ENCODE measurements at places on chromosomes 11 and 22. TPM values are rescaled to one million over a fixed set of nuclear protein-coding genes. Genes with fewer than 3 reads are reported as not detected.

Gene ELFN2
- not detected for total RNA-seq

Gene PRODH
- 2.6 TPM for total RNA-seq

Gene INPP5J
- total RNA-seq, result 1.2 TPM

Gene CSF2RB
- 3.1 TPM for total RNA-seq

Gene KRTAP5-7
- total RNA-seq, result not detected

Gene BIK
- not detected for total RNA-seq

DNA sequence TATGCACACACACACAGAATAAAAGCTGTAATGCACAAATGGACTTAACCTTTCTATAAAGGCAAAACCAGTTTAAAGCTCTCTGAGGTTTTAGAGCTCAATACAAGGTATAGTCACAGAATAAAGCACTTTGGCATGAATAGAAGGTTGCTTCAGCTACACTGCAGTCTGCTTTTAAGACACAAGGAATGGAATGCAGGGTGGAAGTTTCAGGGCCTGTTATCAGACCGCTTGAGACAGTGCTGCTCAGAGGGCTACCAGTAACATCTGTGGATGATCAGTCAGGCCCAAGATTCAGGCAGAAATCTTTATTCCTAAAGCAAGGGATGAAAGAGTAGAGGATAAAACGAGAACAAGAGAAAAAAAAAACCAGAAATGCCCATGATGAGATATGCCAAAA is 46.7 kb downstream of the CD44 start:
- DNase-seq, result no peak

Gene EML3
- 126 TPM for total RNA-seq

Gene AQP11
- total RNA-seq, result not detected

Gene MLC1
- total RNA-seq, result 1.9 TPM

DNA sequence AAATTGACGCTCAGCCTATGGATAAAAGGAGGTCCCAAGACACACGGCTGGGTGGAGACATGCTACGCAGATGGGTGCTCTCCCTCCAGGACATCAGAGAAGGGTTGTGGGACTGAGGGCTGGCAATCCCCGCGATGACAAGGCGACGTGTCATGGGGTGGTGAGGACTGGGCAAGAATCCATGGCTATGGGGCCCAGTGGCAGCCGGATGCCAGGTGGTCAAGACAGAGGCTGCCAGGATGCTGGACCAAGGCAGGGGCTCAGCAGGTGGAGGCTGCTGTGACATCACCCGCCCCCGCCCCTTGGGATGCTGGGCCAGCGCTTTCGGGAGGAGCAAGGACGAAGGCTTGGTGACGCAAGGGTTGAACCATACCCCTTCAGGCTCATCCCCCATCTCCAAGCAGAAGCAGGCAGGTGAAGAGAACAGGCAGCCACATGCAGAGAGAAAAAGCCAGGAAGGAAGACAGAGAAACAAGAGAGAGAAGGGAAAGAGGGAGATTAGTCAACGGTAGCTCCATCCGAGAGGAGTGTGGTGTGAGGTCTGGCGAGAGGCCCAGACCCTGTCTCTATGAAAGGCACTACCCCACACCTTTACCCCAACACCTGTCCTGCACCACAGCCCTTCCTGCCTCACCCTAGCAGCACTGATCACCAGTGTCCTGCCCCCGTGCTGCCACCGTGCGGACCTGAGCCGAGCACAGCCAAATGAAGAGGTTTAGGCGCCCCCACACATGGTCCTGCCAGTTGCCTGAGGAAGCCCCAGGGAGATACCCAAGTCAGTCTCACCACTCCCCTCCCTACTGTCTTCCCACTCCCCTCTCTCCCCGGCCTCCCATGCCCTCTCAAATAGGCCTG is 24.1 kb upstream of the RASL10A start:
- DNase-seq, result no peak

GRCh38 chr11:13927481-13927880 is 35.0 kb upstream of the SPON1 start:
- DNase-seq, result no peak

DNA sequence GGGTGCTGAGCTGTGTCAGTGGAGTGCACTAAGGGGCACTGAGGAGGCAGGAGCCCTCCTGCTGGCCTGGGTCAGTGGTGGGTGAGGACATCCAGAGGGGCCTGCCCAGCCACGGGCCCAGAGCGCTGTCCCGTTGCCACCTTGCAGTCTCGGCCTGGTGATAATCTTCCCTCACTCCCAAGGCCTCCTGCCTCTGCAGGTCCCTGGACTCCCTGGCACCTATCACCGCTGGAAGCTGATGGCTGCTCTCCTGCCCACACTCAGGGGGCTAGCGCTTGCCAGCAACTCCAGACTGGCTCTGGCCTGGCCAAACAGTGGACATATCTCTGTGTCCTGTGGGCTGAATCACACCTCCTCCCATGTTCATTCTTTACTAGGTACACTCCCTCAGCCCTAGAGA is 86.5 kb upstream of the PITPNB start:
- DNase-seq, result no peak

GRCh38 chr11:97893612-97894011 is 1127.1 kb upstream of the CNTN5 start:
- no peak for DNase-seq

DNA sequence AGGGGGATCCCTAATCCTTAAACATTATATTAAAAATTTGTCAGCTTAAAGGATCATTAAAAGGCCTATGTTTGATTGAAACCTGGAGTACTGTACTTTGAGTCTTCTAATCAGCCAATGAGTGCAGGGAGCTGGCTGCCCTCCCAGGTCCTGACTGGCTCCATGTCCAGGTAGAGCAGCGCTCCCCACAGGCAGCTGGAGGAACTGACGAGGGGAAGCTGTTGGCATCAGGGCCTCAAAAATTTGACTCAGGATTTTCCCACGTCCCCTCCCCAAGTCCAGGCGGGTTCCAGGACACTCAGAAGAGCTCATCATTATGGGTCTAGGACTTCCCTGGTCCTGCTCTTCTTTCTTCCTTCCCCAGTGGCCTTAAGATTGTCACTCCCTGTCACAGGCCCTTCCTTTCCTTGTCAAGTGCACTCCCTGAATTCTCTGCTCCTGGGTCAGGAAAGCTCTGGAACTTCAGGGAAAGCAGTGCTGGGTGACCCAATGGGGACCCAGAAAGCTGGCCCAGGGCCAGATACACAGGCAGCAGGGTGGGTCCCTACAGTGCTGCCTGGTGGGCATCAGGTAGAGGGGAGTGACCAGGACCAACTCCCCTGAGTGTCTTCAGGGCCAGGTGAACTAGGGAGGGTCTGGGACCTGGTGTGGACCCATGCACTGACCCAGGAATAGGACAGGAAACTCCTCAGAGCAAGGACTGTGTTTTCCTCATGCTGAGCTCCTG is 65.5 kb downstream of the GGTLC2 start:
- no peak for DNase-seq

DNA sequence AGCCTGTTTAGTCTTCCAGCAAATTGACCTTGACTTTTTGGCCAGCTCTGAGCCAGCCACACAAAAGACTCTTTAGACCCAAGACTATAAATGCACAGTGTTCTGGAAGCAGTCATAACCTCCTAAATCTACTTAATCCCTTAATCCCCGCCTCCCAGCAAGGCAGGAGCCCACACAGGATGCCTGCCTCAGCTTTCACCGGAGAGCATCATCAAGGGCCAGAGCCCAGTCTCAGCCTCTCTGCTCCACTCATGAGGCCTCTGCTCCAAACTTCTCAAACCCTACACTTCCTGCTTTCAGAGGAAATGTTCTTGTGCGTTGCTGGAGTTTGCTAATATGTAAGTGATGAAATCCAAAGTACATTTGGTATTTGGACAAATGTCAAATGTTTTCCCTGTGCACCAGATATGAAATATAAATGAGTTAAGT is 57.9 kb upstream of the FSHB start:
- DNase-seq, result no peak

Gene PDE3B
- total RNA-seq, result 5.3 TPM

Gene OR4D10
- total RNA-seq, result not detected

DNA sequence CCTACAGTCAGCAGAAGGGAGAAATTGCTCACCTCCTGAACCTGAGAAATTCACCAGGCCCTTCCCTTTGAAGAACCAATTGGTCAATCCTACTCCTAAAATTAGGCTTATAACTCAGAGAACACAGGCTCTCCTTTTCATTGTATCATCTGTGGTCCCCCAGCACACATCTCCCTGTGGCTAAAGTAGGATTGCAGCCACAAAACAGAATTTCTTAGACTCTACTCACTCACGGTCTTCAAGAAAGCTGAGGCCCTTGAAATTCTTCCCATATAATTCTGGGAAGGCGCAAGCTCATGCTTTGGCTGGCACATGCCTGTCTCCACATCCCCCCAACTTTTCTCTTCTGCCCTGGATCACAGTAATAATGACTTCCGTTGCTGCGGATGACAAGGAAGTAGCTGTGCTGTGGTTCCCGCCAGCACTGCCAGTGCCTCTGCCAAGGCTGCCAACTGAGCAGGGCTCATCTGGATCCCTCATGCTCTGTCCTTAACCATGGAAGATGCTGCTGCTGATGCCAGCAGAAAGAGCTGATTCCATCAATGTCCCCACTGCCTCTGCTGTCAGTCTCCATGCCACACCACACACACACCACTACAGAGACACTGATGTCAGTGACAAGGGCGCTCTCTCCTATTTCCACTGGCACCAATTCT is 200.6 kb upstream of the POU2AF2 start:
- DNase-seq, result no peak

DNA sequence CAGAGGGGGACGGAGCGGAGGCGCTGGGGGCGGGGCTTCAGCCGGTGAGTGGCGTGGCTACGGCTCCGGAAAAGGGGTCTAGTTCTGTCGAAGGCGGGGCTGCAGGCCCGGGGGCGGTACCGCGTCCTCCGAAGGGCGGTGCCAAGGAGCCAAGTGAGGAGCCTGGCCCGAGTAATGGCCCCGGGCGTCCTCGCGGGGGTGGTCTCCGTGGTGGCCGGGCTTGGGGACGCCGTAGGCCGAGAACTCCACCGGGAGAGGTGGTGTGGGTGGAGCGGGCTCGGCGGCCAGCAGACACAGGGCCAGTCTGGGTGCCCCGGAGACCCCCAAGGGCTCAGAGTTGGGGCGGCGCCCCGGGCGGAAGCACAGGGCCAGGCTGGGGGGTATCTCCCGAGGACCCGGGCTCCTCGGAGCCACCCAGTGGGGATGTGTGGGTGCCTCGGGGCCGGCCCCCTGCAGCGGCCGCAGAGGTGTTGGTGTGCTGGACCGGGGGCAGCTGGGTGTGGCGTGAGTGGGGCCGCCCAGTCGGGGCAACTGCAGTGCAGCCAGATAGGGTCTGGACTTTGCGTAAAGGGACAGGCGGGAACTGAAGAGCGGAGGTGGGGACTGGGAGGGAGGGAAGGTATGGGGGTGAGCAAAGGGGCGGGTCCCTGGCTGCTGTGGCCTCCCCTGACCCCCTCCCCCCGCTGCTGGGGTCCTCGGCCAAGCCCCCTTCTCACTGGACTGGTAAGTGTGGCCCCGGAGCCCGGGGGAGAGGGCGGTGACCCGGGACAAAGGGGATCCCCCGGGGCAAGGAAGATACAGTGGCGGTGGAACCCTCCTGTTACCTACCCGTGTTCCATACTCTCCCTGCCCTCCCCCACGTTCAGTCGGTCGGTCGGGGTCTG is 838 bp downstream of the FKBP2 start:
- peak; percentile 100 for DNase-seq

Gene ANO5
- 14.5 TPM for total RNA-seq

- no peak for DNase-seq
These were observed 4.7 kb upstream of the APOA1 start for GRCh38 chr11:116842117-116842516.

- no peak for DNase-seq
These were observed 229.9 kb downstream of the ST3GAL4 start for GRCh38 chr11:126585388-126585773.

GRCh38 chr11:17021511-17021910 is 7.3 kb upstream of the PLEKHA7 start:
- no peak for DNase-seq

Gene NAALAD2
- total RNA-seq, result 74.8 TPM

- no peak for DNase-seq
These were observed 1620.9 kb downstream of the FAM181B start for GRCh38 chr11:81112718-81113117.

DNA sequence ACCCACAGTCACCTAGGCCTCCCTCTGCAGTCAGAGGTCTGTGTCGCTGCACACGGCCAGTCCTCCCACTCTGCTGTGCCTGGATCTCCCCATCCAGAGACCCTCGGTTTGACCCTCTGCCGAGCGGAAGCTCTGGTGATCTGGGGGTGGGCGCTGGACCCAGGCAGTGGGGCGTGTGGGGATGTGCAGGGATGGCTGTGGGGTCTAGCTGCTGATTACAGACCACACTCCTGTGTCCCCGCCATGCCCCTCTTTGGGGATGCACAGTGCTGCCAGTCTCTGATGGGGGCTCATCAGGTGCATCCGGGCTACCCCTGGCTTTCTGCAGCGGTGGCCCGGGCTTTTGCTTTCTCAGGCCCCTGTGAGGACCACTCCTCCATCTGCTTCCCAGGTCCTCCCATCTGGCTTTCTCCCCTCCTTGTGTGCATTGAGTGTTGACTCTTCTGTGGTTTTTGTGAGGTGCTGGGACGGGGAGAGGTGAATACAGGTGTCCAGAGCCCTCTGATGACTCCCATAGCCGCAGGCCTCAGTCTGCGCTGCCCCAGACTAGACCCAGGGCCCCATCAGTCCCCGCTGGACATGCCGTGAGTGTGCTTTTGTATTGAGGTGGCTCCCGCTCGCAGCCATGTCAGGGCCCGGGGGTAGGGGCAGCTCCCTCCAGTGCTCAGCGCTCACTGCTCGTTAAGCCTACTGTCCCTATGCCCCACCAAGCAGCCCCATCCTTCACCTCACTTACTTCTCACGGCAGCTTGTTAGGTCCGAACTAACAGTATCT is 251.6 kb downstream of the TBC1D22A start:
- no peak for DNase-seq

Gene DERL3
- total RNA-seq, result 0.95 TPM

Gene KLHDC7B
- not detected for total RNA-seq

- DNase-seq, result no peak
These were observed 71.3 kb downstream of the PPP2R1B start for GRCh38 chr11:111694851-111695250.

GRCh38 chr11:119723243-119723951 is 5.6 kb downstream of the NECTIN1 start:
- no peak for DNase-seq

Gene MMP12
- not detected for total RNA-seq

DNA sequence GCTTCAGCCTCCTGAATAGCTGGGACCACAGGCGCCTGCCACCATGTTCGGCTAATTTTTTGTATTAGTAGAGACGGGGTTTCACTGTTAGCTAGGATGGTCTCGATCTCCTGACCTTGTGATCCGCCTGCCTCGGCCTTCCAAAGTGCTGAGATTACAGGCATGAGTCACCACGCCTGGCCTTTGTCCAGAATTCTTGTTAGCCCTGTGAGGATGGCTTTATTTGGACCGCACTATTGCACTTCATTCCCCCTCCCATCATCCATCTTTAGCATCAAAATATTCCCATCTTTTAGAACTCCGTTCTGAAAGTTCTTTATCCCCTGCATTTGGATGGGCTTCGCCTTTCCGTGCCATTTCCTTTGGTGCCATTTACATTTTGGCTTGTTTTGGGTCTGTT is 2.6 kb downstream of the SAMM50 start:
- no peak for DNase-seq

GRCh38 chr11:103586756-103587155 is 449.7 kb upstream of the DDI1 start:
- no peak for DNase-seq
